NCI-H748 treated with DMSO at 0.1 percent for 48 hours (cell line): ENCODE measurements at places on chromosomes 5 and 9.

DNA sequence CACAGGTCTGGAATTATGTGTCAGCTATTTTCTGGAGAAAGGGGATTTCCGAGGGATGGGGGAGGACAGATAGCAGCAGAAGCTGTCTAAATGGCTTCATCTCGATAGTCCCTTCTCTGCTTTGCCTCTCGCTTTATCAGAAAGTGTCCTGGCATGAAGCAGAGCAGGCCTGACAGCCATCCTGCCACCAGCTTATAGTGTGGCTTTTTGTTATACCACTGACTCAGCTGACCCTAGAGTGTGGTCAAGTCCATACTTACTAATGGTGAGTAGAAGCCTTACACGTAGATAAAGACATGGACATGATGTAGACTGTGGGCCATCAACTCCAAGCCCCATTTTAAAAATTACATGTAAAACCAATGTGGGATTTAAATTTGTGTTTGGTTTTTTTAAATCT lies 50.0 kb downstream of the RCL1 start:
- DNase-seq: no peak

- no peak for DNase-seq
Measured at GRCh38 chr5:79699763-79700400, 10.2 kb downstream of the CMYA5 start.

GRCh38 chr5:42495914-42496313 lies 72.7 kb downstream of the GHR start:
- DNase-seq: no peak

DNA sequence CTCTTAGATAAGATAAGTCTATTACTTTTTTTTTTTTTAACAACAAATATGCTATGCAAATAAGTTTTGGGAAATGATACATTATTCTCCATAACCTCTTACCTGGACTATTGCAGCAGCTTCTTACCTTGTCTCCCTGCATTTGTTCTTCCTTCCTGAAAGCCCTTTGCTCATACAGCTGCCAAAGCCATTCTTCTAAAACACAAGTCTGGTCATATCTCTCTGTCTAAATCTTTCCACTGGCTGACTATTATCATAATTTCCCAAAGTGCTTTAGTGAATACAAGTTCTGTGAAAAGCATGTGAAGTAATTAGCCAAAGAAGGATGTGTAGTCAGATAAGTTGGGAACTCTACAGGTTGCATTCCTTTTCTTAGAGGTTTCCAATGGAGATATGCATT lies 115.4 kb upstream of the CNTLN start:
- no peak for DNase-seq

DNA sequence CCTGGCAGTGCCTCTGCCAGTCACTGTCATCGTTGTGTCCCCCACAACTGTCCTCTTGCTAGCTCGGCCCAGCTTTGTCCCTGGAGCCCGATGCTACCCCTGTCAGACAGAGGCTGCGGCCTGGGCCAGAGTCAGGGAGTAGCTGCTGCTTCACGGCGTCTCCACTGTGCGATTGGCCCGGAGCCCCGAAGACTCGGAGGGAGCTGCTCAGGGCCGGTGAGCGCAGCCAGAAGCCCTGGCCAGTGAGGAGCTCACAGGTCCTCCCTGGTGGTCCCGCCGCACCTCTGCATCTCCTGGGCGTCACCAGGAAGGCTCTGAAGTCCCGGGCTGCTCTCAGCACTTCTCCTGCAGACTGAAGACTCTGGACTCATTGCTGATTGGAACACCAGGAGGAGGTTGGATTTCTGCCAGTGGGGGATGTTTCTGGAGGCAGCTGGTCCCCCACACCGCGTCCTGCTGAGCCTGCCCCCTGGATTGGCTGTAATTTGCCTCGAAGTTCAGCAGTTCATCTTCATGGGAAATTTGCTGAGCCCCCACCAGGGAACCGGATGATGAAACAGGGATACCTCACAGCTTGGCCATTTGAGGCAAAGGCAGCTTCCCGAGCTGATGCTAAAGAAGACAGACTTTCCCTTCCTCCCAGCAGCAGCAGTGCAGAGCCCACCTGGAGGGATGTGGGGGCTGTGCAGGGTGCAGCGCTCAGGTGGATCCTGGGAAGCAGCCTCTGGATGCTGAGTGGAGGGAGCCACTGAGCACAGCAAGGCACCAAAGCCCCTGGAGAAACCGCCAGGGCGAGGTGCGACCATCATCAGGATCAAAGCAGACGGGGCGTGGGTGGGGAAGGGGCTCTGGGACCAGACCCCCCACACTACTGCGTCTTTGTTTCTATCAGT lies 45.6 kb downstream of the USP20 start:
- no peak for DNase-seq

DNA sequence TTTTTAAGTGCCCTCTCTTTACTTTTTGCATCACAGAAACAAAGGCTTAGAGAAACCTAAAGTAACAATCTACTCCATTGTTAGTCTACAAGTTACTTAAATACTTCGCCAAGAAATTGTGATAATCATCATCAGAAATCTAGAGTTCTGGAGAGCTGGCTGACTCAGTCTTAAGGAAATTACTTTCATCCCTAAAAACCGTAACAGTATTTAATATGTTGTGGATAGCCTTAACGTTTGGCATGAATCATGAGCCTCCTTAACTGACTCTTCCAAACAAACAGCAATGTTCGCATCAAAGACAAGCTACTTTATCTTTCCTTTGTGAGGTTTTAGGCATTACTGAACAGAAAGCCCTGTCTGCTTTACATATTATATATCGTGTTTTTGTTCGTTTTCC lies 128.7 kb downstream of the NIPBL start:
- no peak for DNase-seq

DNA sequence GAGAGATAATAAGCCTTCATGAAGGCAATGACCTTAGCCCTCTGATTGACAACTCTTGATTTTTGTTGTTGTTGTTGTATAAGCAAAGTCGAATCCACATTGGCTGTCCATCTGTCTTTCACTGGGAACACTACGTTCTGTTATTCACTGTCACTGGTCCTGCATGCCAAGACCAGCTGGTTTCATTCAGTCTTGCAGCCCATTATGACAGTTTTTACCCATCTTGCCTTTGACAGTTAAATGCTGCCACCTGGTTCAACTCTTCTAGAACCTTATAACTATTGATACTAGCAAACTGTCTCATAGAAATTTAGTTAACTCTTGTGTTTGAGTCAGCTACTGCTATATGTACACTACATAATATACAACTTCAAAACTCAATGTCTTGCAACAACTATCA lies 382.3 kb upstream of the CDH10 start:
- no peak for DNase-seq

GRCh38 chr5:131786900-131787692 lies 9.7 kb downstream of the FNIP1 start:
- DNase-seq: no peak

DNA sequence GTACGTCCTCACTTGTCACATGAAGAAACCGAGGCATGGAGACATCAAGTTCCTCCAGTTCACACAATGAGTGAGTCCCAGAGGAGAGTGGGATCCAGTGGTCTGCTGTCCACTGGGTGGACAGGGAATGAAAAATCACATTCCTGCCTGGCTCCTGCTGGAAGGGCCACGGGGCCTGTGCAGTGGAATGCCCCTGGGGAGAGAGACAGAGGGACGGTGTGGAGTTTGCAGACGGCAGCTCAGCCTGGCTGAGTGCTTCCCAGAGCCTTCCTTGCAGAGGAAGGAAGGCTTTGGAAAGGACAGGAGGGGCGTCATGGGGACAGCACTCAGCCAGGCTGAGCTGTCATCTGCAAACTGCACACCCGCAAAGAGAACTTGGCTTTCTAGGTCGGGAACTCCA lies 74.7 kb downstream of the COL27A1 start:
- DNase-seq: no peak

- no peak for DNase-seq
Measured at GRCh38 chr5:120151825-120152224, 312.3 kb upstream of the PRR16 start.

DNA sequence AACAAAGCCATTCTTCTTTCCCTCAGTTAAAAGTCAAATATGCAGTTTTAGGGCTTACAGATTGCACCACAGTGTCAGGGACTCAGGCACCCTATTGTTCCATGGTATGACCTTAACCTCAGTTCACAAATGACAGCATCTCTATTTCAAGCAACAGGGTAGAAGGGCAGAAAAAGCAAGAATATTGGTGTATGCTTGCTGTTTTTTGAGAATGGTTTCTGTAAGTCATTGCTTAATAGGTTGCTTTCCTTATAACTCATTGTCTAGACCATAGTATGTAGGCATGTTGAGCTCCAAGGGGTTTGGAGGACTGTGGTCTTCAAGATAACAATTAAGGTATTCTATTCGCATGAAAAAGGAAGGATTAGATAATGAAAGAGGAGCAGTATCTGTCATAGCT lies 183.5 kb upstream of the EDIL3 start:
- DNase-seq: no peak

- no peak for DNase-seq
Measured at GRCh38 chr5:59079622-59080620, 497.0 kb downstream of the RAB3C start.

DNA sequence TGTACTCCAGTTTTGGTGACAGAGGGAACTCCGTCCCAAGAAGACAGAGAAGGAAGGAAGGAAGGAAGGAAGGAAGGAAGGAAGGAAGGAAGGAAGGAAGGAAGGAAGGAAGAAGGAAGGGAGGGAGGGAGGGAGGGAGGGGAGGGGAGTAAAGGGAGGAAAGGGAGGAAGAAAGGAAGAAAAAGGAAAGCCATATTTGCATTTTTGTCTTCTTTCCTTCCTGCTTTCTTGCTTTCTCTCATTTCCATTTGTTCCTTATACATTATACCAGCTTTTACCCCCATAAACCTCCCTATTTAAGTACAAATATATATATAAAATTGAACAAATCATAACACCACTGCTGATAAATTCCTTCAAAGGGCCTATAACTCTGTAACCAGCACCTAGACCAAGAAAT lies 151.8 kb downstream of the SMC2 start:
- no peak for DNase-seq

- no peak for DNase-seq
Measured at GRCh38 chr5:124823380-124823779, 76.9 kb upstream of the ZNF608 start.

DNA sequence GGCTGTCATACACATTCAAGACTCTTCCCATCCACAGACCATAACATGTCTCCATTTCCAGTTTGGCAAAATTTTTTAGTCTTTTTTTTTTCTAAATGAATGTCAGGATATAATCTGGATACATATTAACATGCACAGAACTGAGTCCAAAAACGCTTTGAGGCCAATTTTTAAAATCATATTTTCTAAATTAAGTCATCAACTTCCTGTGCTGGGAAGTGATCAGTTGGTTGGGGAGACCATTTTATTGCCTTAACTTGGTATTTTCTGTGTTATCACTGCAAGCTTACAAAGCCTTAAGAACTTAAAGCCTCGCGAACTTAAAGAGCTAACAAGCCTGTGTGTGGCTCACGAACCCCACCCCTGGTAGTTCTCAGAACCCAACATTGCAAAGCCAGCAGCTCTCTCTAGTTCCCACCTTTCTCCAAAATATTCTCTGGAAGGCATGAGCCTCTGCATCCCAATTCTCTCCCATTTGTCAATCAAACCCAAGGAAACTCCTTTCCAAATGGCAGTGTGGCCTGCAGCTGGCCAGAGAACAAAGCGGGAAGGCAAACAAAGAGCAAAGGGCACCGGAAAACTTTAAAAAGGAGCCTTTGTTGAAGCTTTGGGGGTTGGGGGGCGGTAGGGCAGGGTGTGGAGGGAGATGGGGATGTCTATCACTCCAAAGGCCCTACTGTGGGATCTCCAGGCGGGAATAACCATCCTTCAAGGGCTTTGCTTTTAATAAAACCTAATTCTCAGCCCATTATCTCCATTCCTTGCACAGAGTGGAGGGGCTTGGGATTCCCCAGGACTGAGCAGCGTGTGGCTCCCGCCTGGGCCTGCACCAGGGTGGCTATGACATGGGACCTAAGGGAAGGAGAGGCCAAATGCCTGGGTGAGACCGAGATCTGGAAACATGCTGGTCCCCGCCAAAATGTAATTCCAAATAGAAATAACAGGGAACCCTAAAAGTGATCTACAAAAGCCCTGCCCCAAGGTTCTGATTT lies 65.0 kb downstream of the ROR2 start:
- DNase-seq: no peak

DNA sequence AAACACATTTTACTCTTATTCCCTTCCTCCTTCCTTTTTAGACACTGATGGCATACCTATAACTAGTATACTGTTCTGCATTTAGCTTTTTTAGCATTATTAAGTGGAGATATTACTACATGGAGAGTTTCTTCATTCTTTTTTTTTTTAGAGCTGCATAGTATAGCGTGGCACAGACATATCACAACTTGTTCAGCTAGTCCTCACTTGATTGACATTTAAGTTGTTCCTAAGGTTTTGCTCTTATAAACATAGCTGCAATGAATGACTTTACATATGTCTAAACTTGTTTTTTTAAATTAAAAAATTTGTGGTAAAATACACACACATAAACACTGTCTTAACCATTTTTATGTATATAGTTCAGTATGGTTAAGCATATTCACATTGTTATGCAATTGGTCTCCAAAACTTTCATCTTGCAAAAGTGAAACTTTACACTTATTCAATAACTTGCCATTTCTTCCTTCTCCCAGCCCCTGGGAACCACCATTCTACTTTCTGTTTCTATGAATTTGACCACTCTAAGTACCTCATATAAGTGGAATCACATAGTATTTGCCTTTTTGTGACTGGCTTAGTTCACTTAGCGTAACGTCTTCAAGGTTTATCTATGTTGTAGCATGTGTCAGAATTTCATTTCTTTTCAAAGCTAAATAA lies 48.7 kb downstream of the ANKDD1B start:
- no peak for DNase-seq

DNA sequence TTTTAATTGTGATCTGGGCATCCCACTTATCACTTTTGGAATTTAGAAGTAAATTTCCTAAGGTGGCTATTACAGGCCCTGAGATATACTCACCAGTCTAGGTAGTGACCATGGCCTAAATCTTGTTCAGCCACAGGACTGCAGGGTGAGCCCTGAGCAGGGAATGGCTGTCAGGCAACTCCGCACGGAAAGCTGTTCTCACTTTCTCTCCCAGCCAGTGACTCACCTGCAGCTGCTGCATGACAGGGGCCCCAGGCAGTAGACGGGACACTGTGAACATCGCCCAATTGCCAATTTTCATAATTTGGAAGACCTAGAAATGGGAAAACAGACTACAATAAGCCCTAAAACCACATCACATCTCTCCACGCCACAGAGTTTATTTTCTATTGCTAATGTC lies 69.6 kb upstream of the TAF1L start:
- no peak for DNase-seq

DNA sequence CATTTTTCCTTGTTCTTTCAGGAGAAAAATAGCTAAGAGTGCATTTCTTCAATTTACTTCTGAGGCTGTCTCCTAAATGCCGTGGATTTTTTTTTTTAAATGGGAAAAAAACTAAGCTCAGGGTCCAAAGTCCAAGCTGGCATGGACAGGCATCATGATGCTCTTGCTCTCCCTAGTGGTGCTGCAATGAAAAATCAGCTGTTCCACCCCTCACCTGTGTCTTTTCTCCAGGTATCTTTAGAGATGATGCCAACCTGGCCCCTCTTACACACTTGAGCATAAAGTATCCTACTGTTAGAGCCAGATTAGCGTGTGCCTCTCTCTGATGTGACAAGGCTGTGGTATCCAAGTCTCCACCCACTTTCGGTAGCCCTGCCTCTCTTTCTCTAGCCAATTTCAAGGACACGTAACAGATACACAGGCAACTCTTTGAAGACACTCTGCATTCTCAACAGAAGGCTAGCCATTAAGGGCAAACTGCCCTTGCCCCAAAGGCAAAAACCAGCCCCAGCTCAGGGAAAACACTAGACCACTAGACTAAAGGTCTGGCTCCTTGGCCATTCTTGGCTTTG lies 208.8 kb downstream of the SAXO1 start:
- peak; percentile 42 for DNase-seq

- no peak for DNase-seq
Measured at GRCh38 chr9:136002881-136003280, 41.7 kb upstream of the UBAC1 start.
